T-helper 1 cell (primary cell): ENCODE measurements at places on chromosomes 2 and 18.

DNA sequence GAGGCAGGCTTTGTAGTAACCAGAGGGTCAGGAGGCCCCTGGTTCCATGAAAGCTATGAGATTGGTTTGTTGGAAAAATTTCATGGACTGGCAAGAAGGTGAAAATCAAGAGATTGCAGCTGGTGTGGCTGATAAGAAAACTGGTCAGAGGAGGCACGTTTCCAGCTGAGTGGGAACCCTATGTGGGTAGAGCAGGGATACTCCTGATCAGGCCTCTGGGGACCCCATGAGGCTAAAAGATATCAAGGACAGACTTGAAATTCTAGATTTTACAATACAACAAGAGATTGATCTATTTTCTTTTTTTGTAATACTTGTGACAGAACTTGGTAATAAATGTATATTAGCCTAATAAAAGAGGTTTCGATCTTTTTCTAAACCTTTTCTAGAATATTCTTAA lies 1615.1 kb downstream of the DPP10 start:
- no peak for DNase-seq

DNA sequence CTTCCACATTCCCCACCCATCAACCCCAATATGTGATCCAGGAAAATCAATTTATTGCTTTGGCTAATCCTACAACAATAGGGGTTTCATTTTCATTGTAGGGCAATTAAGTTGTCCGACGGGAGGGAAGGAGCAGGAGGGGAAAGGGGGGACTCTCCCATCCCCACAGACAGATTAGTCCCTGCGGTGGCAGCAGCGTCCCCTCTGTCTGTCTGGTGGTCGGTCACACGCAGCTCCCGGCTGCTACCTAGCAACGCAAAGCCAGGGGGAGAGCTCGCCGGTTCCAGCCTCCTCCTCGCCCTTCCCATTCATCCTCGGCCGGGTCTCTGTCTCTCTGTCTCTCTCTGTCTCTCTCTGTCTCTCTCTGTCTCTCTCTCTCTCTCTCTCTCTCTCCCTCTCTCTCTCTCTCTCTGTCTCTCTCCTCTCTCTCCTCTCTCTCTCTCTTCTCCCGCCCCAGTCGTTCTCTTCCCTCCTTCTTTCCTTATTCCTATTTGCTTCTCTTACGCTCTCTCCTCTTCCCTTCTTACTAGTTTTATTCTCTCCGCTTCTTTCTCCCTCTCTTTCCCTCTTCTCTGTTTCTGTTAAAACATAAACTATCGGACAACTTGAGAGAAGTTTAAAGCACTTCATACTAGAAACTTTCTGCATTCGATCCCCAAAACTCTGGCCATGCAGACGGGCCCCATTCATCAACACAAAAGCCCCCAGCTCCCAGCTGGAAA lies 1.2 kb downstream of the LRP2 start:
- DNase-seq, result no peak

DNA sequence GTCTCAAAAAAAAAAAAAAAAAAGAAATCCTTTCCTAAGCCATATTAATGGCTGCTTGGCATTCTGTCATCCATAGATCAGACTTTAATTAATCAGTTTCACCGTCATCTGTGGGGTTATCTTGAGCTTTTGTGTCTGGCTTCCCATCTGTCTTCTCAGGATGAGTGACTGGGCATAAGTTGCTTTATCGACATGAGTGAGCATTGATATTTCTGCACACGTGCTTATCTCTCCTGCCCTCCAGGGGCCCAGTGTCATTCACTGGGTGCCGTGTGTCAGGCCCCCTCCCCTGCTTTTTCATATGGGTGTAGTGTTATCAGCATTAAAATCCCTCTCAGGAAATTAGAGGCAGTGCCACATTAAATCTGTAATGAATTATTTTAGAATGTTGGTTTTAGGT lies 65.6 kb downstream of the SH3BP4 start:
- no peak for DNase-seq

GRCh38 chr2:127423478-127423843 lies 5.2 kb downstream of the PROC start:
- DNase-seq, result no peak

DNA sequence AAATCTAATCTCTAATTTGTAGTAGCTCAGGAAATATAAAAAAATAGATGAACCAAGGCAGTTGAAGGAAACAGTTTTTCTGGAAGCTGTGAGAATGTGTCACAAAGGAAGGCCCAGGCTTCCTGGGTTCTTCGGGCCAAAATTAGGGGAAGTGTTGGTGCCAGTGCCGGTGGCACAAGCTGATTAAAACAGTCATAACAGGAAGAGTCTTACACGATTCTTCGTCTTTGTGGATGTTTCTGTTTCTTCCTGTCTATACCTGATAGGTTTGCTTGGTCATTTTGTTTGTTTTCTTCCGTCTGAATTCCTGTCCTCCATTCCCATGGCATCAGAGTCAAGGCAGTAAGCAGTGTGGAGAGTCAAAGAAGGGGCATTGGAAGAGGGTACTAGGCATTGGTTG lies 235.4 kb upstream of the RASGRP3 start:
- no peak for DNase-seq

DNA sequence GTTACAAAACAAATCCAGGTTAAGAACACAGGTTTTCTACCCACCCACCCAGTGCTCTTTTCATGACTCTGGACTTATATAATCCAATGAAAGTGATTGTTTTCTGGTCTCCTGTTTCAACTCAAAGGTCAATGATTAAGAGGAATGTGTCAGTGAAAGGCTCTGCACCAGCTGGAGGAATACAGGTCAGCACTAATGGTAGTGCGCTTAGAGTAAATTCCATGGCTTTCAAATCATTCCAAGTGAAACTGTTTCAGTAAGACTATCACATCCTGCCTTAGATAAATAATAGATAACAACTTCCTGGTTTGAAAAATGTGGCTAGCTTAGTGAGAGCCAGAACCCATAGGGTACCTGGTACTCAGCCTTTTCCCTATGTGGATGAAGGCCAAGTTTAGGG lies 47.8 kb downstream of the SLC9A4 start:
- no peak for DNase-seq

DNA sequence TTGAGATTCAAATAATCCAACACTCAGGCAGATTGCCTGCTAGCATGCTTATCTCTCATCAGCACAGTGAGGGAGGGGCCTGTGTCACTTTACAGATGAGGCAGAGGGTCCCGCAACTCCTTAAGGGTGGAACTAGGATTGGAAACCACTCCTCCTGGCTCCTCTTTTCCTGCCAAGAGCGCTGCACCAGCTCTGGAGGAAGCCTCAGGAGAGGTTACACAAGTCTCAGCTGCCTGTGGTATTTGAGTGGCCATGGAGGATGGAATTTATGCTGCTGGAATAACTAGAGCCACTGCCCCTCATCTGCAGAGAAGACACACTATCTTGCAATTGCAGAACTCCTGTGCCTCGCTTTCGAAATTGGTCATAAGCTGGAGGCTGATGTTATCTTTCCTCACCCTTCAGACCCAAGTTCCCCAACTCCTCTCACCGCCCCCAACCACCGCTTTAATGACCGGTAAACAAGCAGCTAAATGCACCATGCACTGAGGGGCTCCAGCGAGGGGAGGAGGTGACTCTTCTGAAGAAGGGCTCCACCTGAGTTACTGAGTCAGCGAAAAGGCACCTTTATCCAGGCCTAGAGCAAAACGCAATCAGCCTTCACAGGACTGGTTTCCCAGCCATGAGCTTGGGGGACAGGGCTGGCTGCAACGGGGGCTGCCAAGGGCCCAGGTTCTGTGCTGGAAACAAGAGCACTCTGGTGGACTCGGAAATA lies 245.8 kb downstream of the SOX11 start:
- no peak for DNase-seq

DNA sequence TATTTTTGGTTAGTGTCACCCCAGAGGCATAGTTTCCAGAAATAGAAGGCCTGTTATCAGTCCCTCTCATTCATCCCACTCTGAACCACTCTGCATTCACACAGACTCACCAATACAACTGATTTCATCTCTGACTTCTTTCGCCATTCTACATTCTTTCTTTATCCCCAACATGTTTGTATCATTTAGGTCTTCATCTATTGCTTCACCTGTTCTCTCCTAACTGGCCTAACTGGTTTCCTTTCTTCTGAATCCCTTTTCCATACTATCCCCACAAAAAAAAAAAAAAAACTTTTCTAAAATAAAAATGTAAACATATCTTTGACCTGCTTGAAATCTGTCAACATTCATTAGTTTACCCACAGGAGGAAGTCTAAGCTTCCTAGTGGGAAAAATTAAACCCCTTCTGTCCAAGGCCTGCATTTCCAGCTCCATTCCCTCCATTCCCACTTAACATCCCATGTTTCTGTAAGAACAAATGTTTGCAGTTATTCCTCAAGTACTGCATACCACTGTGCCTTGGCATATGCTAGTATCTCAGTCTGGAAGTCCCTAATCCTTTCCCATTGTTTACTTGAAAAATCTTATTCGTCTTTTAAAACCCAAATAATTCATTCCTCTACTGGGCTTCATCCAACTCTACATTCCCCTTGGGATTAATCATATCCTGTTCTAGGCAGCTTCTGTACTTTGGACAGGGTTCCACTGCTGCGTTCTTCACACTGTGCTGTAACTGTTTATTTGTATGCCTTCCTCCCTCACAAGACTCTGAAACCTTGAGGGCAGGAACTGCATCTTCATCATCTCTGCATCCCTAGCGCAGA lies 68.5 kb downstream of the FIGN start:
- no peak for DNase-seq

GRCh38 chr2:31363956-31364750 lies 50.4 kb downstream of the XDH start:
- no peak for DNase-seq

DNA sequence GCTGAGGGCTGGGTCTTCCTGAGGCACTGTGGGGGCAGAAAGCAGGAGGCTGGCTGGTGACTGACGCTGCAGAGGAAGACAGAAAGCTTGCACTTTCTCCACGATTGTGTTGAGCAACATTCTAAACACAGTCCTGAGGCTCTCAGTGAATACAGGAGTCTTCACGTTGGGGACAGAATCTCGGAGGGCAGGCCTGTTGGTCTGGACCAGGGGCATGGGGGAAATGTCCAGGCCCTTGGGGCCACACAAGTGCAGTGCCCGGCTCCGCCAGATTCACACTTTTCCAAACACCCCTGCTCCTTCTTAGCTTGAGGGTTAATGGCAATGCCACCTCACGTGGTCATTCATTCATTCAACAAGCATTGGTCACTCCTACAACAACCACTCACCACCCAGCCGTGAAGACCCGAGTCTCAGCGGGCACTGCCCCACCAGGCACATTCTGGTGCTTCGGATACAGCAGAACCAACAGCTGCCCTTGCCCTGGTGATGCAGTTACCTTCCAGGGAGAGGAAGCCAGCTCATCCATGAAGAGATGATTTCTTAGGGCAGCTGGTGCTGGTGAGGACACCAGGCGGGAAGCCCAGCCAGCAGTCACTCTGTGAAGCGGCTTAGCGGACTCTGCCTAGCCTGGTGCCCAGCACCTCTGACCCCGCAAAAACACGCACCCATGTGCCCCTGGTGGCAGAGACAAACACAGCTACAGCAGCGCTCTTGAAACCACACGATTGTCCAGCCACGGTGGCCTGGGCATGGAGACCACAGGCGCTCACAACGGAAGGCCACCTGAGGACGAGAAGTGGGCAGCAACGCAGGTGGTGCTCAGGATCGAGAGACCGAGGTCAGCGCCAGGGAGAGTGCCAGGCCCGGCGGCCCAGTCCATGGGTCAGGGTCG lies 10.9 kb upstream of the GPC1 start:
- DNase-seq, result peak; percentile 6
